Epithelial cell of alveolus of lung (primary cell): ENCODE measurements at places on chromosomes 7 and 10. TPM values are rescaled to one million over a fixed set of nuclear protein-coding genes. Genes with fewer than 3 reads are reported as not detected.

The STAG3 gene
- 0.16 and 0.91 TPM in 2 replicates for total RNA-seq

The C10orf120 gene
- total RNA-seq: not detected in 2 replicates

The VENTX gene
- 0.16 TPM in 1 of 2 replicates, not detected in the other for total RNA-seq

The ARL3 gene
- 6.9 and 13.1 TPM in 2 replicates for total RNA-seq

The CALHM2 gene
- 20.2 and 23.6 TPM in 2 replicates for total RNA-seq

The CFAP58 gene
- total RNA-seq: 0.65 and 1.2 TPM in 2 replicates

The TMEM229A gene
- under 0.01 and 1.4 TPM in 2 replicates for total RNA-seq

The SNCG gene
- total RNA-seq: 22.2 and 32.0 TPM in 2 replicates

The ZNF467 gene
- total RNA-seq: 3.0 and 27.9 TPM in 2 replicates

The FAM25G gene
- total RNA-seq: not detected in 2 replicates

The TRIM73 gene
- 0.72 and 1.0 TPM in 2 replicates for total RNA-seq

The PON1 gene
- not detected in 2 replicates for total RNA-seq

The AGAP6 gene
- 1.6 and 3.7 TPM in 2 replicates for total RNA-seq

The PTN gene
- total RNA-seq: 34.1 and 37.0 TPM in 2 replicates

The PTPRN2 gene
- total RNA-seq: 0.78 and 2.7 TPM in 2 replicates

The GPR26 gene
- total RNA-seq: not detected in 2 replicates

The RET gene
- 0.08 and 3.9 TPM in 2 replicates for total RNA-seq

The MACROH2A2 gene
- 30.7 and 42.5 TPM in 2 replicates for total RNA-seq

The DGKB gene
- 0.13 TPM in 1 of 2 replicates, not detected in the other for total RNA-seq

The CALCR gene
- total RNA-seq: 0.13 TPM in 1 of 2 replicates, not detected in the other

The ADCY1 gene
- 0.16 and 0.52 TPM in 2 replicates for total RNA-seq

The NYAP1 gene
- 2.2 and 10.5 TPM in 2 replicates for total RNA-seq

The NUDCD3 gene
- total RNA-seq: 42.4 and 46.7 TPM in 2 replicates

The DNAJC9 gene
- total RNA-seq: 11.3 and 30.8 TPM in 2 replicates

The IFRD1 gene
- 22.2 and 32.3 TPM in 2 replicates for total RNA-seq

The CLCN1 gene
- total RNA-seq: 0.13 TPM in 1 of 2 replicates, not detected in the other

The TMEM139 gene
- 0.39 TPM in 1 of 2 replicates, not detected in the other for total RNA-seq

The CTTNBP2 gene
- total RNA-seq: 7.4 and 7.6 TPM in 2 replicates

The TBXAS1 gene
- 5.3 and 6.1 TPM in 2 replicates for total RNA-seq

The CNPY1 gene
- total RNA-seq: not detected in 2 replicates

The LIPK gene
- total RNA-seq: not detected in 2 replicates

The C7orf57 gene
- under 0.01 TPM in 1 of 2 replicates, not detected in the other for total RNA-seq

The MRM2 gene
- total RNA-seq: 18.9 and 25.9 TPM in 2 replicates

The GTF2IRD1 gene
- 12.9 and 16.5 TPM in 2 replicates for total RNA-seq

The HMX2 gene
- not detected in 2 replicates for total RNA-seq

The SLC25A28 gene
- 7.6 and 19.2 TPM in 2 replicates for total RNA-seq

The TRIL gene
- 4.1 and 11.4 TPM in 2 replicates for total RNA-seq
